ENCODE measurements at places on chromosomes 13 and 19.

DNA sequence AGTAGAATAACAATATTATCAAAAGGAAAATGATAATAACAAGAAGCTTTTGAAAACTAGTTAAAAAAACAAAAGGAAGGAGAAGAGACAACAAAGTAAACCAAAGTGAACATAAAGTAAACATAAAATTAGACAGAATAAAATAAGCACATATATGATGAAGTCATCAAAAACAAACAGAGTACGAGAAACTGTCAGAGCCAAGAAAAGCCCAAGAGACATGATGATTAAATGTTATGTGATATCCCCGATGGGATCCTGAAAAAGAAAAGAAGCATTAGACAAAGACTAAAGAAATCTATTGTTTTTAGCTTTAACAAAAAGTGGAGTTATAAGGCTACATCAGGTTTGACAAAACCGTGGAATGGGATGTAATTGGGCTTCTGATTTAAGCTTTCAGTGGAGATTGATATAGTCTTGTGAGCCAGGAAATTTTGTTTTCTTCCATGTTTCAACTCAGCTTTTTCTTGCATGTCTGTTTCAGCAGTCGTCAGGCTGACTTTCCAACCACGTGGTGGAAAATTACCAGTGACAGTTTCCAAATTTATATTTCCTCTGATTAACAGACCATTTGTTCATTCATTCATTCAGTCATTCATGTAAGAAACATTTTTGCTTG is 64.9 kb downstream of the KL start:
- no peak for DNase-seq

GRCh38 chr13:65063753-65064152 is 2166.4 kb downstream of the PCDH9 start:
- no peak for DNase-seq

DNA sequence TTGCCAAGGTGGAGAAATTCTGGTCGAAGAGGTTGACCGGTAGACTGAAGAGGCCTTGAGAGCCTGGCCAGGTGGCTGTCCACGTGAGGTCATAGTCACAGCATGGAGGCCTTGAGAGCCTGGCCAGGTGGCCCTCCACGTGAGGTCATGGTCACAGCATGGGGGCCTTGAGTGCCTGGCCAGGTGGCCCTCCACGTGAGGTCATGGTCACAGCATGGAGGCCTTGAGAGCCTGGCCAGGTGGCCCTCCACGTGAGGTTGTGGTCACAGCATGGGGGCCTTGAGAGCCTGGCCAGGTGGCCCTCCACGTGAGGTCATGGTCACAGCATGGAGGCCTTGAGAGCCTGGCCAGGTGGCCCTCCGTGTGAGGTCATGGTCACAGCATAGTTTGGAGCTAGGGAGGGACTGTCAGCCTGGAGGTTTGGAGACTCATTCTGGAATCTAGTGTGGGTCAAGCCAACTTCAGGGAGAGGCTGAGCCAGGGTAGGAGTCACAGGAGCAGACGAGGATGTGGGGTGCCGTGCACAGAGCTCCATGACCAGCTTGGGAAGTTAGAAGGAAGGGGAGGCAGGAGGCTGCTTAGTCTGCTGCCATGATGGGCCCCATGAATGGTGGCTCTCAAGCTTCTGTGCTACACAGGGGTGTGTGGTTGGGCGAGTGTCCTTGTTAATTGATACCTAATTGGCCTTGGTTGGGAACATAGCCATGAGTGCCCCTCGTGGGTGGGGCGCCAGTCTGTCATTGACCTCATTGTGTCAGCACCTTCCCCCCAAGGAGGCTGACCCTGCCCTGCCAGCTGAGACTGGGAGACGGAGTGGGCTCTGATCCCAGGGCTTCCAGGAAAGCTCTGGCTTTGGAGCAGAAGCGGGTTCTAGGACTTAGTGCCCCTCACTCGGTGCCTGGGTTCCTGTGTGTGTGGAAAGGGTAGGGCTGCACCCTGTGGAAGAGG is 4.0 kb downstream of the LENG9 start:
- DNase-seq = no peak

- no peak for DNase-seq
Measured at GRCh38 chr13:60372141-60372540, 24.9 kb upstream of the TDRD3 start.

DNA sequence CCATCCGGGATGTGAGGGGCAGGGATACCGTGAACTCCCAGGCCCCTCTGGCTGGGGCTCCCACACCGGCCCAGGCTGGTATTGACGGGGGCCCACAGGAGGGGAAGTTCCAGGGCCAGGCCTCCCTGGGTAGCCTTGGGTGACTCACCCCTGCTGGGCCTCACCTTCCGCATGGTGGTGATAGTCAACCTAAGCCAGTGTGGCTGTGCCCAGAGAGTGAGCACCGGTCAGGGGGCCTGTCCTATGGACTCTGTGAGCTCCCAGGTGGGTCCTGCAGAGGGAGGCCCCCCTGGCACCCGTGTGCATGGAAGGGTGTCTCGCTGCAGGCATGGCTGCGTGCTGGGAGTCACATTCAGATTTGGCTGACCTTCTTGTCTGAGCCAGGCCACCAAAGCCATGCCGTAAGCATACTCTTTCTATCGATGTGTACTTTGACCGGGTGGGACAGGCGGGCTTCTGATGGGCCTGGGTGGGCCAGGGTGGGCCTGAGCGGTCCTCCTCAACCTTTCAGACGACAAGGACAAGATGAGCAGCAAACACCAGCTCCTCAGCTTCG is 27.6 kb downstream of the DHX34 start:
- no peak for DNase-seq

DNA sequence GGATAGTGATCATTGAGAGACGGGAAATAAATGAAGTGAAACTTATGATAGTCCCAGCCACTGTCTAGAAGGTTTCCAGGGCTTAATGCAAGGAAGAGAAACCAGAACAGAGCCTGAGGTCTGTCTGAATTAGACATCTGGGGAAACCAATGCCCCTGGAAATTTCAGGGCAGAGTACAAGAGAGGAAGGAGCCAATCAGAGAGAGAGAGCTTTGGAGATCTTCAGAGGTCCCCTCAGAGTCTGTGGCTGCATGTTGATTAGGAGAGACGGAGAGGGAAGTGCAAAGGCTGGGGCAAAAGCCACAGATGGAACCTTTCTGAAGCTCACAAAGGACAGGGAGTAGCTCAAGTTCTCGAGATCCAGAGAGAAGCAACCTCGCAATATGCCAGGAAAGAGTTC is 378.0 kb downstream of the DNAJC15 start:
- DNase-seq = no peak

GRCh38 chr13:46289260-46289955 is 77.7 kb downstream of the LRRC63 start:
- DNase-seq = no peak

DNA sequence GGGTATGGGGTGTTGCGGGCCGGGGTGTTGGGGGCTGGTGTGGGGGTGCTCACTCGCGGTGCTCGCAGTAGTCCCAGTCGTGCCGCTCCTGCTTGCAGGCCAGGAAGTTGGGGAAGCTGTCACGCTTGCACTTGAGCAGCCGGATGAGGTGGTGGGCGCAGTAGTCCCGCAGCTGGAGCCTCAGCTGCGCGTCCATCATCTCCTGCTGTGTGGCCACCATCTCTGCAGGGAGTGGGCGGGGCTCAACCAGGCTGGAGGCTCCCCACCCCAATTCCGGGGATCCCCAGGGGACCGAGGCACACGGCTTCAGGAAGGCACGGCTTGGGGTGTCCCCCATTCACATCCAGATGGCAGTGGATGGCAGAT is 5.2 kb downstream of the NDUFB7 start:
- no peak for DNase-seq

DNA sequence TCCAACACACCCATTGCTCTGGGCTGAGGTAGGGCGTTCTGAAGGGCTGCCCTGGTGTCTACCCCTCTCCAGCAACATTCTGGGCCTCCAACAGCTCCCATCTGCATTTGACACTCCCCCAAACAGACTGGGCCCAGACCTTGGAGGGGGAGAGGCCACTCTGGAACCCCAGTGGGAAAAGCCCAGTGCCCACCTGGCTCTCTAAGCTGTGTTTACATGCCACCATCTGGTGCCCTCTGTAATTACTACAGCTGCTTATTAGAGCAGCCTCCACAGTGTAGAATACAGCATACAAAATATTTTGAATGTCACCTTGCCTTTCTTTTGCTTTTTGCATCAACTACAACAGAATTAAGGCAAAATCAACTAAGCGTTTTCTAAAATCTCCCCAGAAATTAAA is 35.8 kb upstream of the TM9SF2 start:
- no peak for DNase-seq

DNA sequence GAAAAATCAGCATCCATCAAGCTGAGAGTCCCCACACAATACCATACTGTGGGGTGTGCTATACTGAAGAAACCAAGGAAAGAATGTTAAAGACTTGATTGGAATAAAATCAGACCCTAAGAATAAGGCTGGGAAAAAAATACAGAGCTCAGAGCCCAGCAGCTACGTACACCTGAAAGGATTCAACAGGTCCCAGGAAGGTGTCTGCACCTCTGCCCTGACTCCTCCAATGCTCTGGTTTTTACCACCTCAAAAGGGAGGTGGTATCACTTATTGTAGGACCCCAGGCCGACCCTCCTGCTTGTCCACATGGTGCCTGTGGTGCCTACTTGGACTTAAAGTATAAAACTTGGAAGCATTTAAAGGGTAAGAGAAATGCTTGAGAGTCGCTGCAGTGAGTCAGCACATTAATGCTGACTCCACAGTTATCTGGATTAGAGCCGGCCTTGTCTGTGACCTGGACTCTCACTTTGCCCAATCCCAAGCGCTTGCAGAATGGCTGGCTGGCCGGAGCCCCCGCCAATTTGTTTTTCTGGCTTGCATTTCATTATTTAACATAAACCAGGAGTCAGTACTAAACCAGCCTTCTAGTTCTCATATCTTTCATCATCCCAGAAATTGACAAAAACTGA is 110.1 kb downstream of the FGF14 start:
- no peak for DNase-seq

DNA sequence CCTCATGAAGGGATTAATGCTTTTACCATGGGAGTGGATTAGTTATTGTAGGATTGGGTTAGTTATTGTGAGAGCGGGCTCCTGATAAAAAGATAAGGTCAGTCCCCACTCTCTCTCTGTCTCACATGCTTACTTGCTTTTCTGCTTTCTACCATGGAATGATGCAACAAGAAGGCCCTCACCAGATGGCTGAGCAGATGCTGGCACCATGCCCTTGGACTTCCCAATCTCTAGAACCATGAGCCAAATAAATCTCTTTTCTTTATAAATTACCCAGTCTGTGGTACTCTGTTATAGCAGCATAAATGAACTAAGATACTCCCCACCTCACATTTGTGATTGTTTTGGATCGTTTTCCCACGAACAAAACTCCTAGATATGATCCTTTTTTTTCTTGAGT is 353.8 kb downstream of the DNAJC15 start:
- DNase-seq = no peak

DNA sequence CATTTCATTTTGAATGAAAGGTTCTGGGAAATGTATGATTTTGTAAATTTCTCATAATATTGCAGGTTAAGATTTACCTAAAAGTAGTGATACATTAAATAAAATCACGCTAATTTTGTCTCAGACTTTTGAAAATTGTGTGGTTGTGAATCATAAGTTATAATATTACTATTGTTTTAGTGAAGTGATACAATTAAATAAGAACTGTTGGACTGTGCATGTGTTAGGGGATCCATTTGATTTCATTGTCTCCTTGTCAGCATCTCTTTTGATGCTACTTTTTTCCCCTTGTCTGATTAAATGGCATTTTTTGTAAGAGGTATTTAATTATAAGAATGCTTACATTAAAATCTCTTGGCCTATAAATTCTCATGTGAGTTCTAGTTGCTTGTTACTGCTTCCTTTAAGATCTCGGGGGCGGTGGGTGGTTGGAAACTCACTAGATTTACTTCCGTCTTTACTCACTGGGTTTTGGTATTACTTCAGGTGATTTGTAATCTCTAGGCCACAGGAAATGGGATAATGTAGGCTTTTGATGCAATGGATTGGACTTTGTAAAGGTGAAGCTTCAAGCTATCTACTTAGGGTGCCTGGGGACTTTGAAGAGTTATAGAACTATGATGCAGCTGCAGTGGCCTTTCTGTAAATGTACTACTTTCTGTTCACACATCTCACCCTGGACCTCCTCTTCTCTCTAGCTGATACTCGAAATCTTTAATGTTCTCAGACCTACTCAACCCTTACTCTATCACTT is 66.5 kb downstream of the PAN3 start:
- DNase-seq = no peak

GRCh38 chr13:112055036-112055914 is 11.7 kb upstream of the SOX1 start:
- no peak for DNase-seq

GRCh38 chr13:45932676-45933075 is 81.1 kb upstream of the SIAH3 start:
- DNase-seq = no peak

DNA sequence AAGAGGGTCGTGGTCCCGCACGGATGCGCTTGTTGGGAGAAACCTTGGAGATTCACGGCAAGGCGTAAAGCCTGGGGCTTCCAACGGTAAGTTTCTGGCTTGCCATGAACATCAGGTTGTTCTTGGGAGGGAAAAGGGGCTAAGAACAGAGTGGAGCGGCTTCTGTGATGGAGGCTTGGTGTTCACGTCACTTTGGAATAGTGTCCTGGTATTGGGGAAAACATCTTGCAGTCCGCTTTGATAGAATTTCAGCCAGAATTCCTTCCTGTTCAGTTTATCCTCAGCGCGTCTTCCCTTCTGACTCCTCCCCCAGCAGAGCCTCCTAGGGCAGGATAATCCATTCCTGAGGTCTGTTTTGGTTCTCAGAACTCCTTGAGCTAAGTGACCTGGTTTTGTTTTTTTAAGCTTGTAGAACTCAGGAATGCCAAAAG is 2.0 kb downstream of the KCTD15 start:
- no peak for DNase-seq

GRCh38 chr13:109481040-109481439 is 305.3 kb downstream of the IRS2 start:
- DNase-seq = no peak

- DNase-seq = no peak
Measured at GRCh38 chr13:113822266-113822665, 41.6 kb downstream of the GAS6 start.

- no peak for DNase-seq
Measured at GRCh38 chr19:42204664-42205063, 12.8 kb downstream of the DEDD2 start.

DNA sequence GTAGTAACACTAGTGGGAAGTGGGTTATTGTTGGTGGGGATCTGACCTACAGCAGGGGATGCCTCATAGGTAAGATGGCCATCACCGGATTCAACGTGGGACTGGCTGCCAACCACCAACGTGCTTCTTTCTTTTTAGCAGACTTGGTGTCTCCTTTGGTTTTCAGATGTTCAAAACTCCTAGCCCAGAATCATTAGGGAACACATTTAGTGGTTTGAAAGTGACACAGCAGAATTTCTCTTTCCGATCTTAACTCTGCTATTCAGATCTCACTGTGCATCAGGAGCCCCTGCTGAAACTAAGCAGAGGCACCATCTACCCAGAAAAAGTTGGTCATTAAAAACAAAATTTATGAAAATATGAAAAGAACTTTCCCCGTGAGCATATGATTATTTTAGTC is 36.7 kb upstream of the PCDH8 start:
- DNase-seq = no peak

DNA sequence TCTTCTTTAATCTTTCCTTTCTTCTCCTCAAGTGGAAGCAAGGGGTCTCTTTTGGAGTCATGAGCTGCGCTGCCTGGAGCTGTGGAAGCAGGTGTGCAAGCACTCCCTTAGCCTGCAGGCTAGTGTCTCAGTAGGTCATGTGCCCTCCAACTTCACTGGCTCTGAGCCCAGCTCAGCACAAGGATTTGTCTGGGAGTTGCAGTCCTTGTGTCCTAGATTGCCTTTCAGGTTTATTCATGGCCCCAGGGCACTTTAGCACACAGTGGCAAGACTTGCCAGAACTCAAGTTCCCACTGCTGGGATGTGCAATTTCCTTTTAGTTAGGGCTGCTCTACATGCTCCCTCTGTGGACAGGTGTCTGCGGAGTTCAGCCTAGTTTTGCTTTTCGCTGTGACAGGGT is 211.7 kb downstream of the LIG4 start:
- no peak for DNase-seq

GRCh38 chr19:18710186-18710585 is 26.7 kb downstream of the CRTC1 start:
- DNase-seq = no peak

Data from T-helper 9 cell (primary cell).